BJ (cell line): ENCODE measurements at places on chromosomes 4 and X.

DNA sequence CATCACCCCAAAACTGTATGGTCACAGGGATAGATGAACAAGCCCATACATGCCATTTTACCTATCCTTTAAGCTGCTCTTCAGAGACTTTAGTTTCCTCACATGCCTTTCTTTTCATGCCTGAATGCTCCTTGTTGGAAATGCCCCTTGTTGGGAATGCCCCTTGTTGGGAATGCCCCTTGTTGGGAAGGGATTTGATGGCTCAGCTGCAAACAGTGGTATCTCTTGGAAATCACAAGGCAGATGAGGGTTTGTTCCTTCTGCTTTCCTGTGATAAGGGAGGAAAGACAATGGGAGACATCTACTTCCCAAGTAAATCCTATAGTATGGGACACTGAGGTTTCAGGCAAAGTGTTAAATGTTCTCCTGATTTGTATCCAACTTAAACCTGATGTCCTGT is 11.5 kb downstream of the CXCL2 start:
- no peak for DNase-seq

DNA sequence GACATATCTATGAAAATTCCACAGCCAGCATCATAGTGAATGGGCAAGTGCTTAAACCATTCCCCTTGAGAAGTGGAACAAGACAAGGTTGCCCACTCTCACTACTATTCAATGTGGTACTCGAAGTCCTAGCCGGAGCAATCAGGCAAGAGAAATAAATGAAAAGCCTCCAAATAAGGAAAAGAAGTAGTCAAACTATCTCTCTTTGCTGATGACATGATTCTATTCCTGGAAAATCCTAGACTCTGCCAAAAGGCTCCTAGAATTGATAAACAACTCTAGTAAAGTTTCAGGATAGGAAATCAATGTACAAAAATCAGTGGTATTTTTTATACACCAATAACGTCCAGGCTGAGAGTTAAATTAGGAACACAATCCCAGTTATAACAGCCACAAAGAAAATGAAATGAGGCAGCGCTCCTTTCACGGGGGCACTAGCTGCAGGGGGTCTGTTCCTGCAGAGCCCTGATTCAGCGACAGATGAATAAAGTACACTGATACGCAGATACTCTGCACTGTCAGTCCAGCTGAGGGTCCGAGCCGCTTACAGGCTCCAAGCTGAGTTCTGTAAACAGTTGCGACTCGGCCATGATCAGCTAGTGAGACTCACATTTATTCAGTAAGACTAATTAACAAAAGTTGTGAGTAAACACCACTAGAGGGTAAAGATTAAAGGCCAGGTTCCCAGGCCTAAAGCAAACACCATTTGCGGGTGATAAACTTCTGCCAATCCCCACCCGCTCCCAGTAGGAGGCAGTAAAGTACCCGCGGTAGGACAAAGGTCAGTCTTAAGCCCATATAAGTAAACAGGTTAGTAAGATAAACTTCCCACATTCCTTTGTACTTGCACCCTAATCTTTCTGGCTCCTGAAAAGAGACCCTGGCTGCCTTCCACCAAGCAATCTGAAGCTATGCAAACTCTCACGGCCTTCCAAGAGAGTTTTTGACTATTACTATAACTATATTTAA is 290.6 kb upstream of the GRID2 start:
- DNase-seq: no peak

- no peak for DNase-seq
Observed at GRCh38 chr4:182846036-182846435, 71.2 kb downstream of the DCTD start.

GRCh38 chr4:122716825-122717448 is 15.6 kb upstream of the BBS12 start:
- DNase-seq: no peak

DNA sequence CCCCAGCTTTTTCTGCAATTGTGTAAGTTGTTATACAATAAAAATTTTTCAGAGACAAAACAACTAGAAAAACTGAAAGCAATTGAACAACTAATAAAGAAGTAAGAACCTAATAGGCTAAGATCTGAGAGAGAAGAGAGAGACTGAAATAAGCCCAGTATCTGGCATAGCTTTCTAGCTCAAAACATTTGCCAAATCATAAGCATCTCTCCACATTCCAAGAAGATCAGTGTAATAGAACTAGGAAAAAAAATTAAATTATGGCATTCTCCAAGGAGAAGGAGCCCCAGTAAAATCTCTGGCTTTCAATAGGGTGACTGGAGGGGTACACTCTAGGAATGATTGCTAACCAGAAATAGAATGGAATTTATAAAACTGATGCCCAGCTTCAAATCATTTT is 19.0 kb upstream of the PPP3CA start:
- DNase-seq: no peak

DNA sequence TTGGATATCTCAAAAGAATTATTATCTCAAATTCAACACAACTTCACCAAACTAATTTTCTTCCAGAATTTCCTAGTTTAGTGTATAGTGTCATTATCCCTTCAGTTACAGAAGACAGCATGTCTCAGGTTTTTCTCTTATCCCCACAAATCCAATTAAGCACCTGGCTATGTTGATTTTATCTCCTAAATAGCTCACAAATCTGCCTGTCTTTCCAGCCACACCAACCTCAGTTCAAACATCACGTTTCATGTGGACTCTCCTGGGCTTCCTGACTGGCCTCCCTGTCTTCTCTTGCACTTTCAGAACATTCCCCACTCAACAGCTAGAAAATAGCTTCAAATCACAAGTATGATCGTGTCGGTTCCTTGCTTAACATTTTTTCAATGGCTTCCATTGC is 14.8 kb downstream of the STK32B start:
- no peak for DNase-seq

- DNase-seq: no peak
Observed at GRCh38 chr4:132662456-132662855, 486.6 kb upstream of the PCDH10 start.

- no peak for DNase-seq
Observed at GRCh38 chr4:178784491-178784890, 1342.3 kb upstream of the AGA start.
